CD4-positive, alpha-beta T cell treated with Interleukin-12 subunit alpha and Interleukin-12 subunit beta, for 1 hour (primary cell): ENCODE measurements at places on chromosomes 2 and 18.

DNA sequence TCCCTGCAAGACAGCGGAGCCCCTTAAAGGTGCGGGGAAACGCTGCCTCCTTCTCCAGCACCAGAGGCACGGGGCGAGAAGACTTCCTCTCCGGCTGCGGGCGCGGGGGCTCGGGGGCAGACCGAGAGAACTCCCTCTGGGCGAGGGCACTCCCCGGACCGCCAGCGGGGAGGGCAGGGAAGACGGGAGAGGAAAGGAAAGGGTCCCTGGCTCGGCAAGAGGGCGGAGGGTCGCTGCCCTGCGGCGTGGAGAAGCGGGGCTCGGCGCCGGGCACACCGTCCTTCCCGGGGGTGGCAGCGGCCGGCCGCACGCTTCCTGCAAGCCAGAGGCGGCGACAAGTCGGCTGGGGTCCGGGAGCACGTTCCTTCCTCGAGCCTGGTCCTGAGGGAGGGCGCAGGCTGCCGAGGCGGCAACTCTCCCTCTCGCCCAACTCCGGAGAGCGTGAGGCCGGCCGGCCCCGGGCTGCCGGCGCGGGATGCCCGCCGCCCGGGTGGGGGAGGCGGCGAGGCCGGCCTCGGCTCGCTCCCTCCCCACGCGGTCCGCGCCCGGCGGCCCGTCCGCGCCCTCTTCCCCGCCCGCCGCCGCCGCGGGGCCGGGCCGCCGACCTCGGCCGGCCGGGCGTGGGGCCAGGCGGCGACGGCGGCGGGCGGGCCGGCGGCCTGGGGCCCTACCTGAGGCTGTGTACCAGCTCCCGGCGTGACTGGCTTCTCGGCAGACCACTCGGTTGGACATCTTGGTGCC, 1.1 kb downstream of the MEMO1 start:
- peak; percentile 15 for DNase-seq

GRCh38 chr2:157627594-157628476, 829 bp downstream of the ACVR1C start:
- DNase-seq: peak; percentile 23

GRCh38 chr2:8984855-8985254, 18.6 kb downstream of the MBOAT2 start:
- no peak for DNase-seq

GRCh38 chr2:99183025-99183424, 2.0 kb downstream of the MRPL30 start:
- DNase-seq: no peak

- no peak for DNase-seq
These were observed 117.2 kb downstream of the SPIRE1 start for GRCh38 chr18:12540751-12541150.

GRCh38 chr2:168796583-168797285, 5.7 kb upstream of the NOSTRIN start:
- no peak for DNase-seq

DNA sequence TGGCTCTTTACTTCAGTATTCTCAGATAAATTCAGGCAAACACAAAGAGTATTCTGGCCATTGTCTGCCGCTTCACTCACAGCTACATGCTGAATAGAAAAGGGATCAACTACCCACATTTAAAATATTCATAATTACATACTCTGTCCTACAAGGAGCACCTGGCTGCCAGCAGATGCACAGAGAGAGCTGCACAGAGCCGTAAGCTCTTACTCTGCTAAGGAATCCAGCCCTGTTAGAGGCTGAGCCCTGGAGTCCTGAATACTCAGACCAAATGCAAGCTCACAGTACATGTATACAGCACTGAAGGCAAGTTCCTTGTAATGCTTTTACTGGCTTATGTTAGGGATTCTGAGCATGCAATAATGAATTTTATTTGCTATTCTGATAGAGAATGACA, 80.3 kb downstream of the FTCDNL1 start:
- DNase-seq: no peak

DNA sequence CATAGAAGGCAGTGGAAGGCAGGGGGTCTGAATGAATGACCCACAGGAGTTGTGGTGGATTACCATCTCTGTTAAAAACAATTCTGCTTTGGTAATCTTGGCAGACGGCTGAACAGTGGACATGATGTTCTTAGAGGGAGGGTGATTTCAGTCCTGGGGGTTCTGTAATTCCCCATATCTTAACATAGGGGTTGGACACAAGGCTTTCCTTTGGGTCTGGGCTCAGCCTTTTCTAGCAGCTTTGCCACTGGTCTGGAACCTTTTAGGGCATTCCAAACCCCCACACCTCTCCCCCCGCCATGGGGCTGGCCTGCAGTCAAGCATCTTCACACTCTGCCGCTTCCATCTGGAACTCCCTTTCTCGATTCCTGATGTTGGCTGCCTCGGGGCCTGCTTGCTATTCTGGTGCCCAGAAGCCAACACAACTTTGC, 50.3 kb downstream of the RPL37A start:
- DNase-seq: no peak

DNA sequence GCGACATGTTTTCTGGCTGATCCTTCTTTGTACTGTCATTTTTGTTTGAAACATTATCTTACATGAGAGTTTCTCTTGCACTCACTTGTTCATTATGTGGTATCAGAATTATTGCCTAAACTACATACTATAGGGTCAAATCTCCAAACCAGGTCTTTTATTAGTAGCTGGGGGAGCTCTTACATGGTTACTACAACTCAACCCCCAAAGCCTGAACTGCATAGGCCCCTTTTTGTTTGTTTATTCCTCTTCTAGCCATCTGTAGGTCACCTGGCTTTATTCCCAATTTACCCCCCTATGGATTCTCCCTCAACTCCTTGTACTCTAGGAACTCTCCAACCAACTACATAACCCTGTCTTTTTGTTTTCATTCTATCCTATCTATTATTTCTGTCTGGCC, 46.7 kb downstream of the PUM2 start:
- DNase-seq: no peak

- no peak for DNase-seq
These were observed 304.3 kb upstream of the PARD3B start for GRCh38 chr2:204240961-204241360.

DNA sequence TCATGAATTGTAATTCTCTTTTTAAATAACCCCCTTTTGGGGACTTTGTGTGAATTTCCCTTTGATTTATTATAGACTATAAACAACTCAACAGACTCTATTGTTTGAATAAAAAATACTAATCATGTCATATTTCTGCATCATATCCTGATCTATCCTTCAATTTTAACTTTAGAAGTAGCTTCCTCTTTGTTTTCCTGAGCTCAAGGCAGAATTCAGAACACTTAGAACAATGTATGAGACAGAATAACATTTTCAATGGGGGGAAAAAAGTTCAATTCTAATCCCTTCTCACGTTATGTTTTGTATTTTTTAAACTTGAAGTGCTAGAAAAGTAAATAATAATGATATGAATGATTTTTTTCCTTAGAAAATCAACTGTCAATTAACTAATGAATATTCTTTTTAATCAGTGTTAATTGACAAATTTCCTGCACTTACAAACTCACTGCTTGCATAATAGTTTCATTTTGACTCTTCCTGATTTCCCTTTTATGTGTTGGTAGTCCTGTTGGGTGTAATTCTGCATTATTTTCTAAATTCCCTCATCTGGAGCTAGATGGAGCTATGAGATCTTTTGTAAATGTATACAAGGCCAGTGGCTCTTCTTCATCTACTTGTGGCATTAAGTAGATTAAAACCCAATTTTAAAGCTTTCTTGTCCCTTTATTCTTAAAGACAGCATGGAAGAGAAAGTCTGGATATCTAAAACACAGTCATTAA, 326.1 kb downstream of the PARD3B start:
- DNase-seq: peak; percentile 46

GRCh38 chr2:100222844-100223243, 80.5 kb upstream of the AFF3 start:
- no peak for DNase-seq

DNA sequence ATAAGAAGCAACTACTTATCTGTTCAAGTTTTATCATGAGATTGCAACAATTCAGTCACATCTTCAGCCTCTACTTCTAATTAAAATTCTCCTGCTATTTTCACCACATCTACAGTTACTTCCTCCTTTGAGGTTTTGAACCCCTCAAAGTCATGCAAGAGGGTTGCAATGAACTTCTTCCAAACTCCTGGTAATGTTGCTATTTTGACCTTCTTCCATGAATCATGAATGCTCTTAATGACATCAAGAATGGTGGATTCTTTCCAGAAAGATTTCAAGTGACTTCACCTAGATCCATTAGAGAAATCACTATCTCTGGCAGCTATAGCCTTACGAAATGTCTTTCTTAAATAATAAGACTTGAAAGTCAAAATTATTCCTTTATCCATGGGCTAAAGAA, 1052.8 kb upstream of the NRXN1 start:
- no peak for DNase-seq

DNA sequence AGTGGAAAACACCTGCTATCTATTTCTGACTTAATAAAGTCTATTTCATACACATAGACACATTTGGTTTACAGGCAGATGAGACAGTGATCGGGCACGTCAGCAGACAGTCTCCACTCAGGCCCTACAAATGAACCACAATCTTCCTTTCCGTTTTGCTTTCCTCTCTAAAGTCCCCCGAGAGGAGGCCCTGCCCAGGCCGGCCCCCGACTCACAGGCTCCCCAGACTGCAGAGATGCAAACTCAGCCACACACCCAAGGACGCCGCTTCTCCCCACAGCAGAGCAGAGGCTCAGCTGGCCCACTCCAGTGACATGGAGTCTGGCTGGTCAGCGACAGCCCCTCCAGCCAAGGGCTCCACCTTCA, 9.3 kb upstream of the MTERF4 start:
- peak; percentile 52 for DNase-seq

DNA sequence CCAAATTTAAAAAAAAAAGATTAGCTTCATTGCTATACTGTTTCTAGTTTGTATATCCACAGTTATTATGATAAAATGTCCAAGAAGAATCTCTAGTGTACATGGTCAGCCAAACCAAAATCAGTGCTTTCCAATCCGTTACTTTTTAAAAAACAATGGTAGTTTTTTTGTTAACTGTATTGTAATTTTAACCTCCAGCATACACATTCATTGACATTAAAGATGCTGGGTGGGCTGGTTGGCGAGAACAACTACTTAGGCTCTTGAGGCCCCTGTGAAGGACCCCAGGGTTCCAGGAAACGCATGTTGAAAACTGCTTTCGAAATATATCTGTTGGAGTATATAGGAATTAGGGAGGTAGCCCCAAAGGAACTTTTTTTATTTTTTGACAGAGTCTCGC, 107.3 kb upstream of the RASGRP3 start:
- no peak for DNase-seq

- no peak for DNase-seq
These were observed 224.9 kb downstream of the INSIG2 start for GRCh38 chr2:118312969-118313756.

- no peak for DNase-seq
These were observed 13.6 kb downstream of the DHRS9 start for GRCh38 chr2:169082995-169083394.
